ENCODE measurements at places on chromosomes 5 and 9.

- DNase-seq = no peak
Observed at GRCh38 chr5:14143546-14143840, 351 bp downstream of the TRIO start.

DNA sequence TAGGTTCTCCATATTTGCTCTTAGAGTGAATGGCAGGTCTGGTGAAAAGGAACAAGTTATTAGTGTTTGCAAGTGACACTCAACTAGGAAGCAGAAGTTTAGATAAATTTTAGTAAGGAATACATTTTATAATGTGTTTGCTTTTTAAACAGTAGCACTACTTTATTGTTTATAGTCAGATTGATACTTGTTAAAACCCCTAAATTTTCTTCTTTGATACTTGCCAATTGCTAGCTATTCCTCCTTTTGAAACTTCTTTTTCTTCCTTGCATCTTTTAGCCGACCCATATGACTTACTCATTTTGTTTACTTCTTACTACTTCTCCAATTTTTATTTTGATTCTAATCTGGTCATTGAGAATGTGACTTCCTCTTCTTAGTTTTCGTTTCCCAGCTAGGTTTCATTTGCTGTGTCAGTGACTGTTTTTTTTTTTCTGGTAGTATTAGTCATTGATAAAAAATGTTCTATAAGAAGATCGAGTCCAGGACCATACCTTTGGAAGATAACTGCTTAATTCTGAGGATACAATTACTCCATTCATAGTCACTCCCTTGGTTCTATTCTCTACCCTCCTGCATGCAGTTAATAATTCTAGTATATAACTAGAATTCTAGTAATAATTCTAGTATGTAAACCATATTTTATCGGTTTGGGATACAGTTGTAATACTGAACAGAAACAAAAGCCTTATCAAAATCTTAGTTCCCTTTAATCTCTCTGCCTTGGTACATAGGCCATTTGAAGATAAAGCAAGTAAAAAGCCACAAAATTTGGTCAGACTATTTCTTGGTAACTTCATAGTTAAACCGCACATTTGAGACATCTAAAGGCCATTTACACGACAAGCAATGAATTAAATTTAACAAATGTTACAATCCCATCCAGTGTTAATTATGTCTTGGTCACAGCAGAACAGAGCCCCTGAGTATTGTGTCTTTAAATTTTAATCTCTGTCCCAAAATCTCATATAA is 2.8 kb upstream of the RICTOR start:
- DNase-seq = peak; percentile 49

DNA sequence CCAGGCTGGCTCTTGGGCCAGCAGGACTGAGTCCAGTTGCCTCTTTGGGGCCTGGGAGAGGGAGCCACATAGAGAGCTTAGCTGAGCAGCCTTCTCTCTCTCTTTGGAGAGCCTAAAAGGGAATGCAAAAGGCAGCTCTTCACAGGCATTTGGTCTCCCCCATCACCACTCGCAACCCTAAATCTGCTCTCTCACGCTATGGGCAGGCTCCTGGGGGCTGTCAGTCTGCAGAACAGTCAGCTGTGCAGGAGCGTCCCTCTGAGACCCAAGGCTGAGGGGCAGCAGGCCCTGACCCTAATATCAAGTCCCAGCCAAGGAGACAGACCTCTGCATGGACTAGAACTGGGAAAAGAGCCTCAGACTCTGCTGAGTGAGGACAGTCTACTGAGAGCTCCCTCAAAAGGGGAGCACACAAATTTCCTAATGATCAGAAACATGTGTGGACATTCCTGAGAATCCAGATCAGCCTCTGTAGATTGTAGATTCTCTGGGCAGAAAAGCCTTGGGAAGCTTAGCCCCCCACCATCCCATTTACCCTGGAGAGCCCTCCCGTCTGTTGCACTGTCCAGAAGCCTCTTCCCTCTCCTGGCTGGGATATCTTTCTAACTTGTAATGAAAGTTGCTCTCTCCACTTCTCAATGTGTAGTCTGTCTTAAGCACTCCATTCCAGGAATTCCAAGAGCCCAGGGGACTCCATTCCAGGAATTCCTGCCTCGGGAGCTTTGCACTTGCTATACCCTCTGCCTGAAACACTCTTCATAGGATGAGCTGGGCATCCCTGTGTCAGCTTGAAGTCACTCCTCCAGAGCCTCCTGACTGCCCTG is 79.4 kb downstream of the FAM114A2 start:
- no peak for DNase-seq

- DNase-seq = no peak
Observed at GRCh38 chr9:88476491-88477271, 58.3 kb upstream of the NXNL2 start.

DNA sequence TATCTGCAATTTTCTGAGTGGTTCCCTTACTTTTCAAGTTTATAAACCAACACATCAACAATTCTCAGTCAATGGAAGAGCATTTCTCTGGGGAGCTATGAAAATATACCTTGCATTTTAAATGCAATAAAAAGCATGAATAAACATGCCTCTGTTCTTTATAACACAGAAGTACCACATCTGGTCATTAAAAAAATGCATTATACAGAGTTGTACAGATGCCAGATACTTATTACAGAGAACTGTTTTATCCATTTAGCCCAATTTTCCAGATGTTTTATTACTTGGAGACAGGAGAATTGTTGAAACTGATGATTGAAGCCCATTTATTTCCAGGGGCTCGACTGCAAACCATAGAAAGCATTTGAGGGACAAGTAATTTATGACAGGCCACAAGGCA is 19.2 kb upstream of the HEXB start:
- no peak for DNase-seq

- no peak for DNase-seq
Observed at GRCh38 chr5:96626956-96627355, 35.2 kb upstream of the CAST start.

GRCh38 chr9:92945796-92946195 is 1.5 kb upstream of the FGD3 start:
- DNase-seq = no peak

- no peak for DNase-seq
Observed at GRCh38 chr9:137679249-137679648, 60.4 kb downstream of the EHMT1 start.

GRCh38 chr9:4986296-4986695 is 1.2 kb downstream of the JAK2 start:
- DNase-seq = no peak

- DNase-seq = no peak
Observed at GRCh38 chr5:122602700-122603099, 172.2 kb upstream of the SNX2 start.

DNA sequence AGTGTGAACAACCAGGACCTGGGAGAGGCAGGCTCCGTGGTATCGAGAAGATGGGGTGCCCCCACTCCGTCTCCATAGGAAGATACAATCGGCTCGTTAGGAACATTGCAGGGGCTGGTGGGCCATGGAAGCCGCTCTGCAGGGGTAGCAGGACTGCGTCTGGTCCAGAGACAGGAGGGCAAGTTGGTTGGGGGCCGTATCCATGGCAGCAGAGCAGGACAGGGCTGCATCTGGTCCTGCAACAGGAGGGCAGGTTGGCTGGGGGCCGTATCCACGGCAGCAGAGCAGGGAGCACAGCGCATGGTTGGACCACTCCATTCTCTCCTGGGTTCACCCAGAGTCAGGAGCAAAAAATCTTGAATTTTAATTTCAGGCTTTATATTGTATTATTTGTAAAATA is 98.2 kb downstream of the ANKRD33B start:
- DNase-seq = no peak

- no peak for DNase-seq
Observed at GRCh38 chr5:61766141-61766540, 434.1 kb downstream of the ZSWIM6 start.

DNA sequence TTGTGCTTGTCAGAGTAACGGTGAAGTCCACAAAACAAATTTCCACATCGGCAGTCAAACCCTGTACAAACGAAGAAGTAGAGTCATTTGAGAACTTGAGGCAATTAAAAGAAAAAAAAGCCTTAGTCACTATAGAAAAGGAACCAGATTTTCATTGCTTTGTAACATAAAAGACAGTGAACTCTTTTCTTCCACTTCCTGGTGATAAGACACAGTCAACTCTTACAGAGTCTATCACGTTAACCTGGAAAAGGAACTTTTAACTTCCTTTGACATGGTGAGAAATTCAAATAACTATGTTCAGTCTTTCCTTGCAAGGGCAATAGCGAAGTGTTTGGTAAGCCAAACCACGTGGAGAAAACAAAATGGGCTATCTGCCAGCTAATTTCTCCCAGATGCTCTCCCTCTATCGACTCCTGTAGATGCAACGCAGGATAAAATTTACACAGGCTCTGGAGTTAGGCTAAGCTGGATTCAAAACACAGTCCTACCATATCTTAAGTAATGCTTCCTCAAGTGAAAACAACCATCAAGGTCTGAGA is 8.9 kb downstream of the ZFAND5 start:
- DNase-seq = peak; percentile 69

GRCh38 chr5:115815006-115815692 is 1.3 kb downstream of the CDO1 start:
- DNase-seq = no peak

DNA sequence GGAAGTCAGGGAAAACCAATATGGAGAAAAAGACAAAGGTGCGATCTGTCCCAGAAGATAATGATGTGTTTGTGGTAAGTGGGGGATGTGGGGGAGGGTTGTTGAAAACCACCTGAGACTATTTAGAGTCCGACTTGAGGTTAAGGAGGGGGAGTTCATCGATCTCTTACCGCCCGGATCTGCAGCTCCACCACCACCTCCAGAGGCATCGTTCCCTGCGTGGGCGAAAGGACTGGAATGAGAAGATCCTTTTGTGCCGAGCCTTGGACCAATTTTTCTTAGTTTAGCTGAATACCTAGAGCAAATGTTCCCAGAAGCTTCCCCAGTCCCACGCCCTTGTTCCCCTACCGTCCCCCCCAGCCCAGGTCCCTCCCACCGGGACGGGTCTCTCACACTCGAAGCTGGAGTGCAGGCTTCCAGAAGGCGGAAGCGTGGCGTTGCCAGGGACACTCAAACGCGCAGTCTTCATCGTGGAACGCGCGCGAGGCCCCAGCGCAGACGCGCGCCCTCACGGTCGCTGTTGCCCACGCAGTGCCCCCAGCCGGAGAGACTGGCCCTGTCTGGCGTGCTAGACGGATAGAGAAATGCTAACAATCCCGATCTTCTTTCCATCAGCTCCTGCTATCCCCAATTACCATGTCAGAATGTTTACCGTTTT is at the start of gene SPATA6L:
Gene SPATA6L (minus strand): TSS at position 439 of the 658 bp plus-strand sequence. CDS start 230 bp downstream, at position 209.
- no peak for DNase-seq

GRCh38 chr5:143601917-143602333 is 198.4 kb upstream of the NR3C1 start:
- DNase-seq = peak; percentile 87

DNA sequence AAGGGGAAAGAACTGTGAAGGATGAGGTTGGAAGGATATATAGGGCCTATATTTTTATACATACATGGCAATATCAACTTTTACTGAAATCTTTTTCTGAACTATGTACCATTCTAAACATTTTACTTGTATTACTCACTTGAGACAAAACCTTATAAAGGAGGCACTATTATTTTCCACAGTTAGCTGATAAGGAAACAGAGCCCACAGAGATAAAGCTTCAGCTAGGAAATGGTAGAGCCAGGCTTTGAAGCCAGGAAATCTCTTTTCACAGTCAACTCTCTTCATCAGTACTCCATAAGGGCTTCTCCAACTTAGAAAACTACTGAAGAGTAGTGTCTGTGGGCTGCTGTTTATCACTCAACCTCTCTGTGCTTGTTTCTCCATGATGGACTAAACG is 613.7 kb downstream of the PRELID2 start:
- no peak for DNase-seq

- no peak for DNase-seq
Observed at GRCh38 chr9:32968101-32969011, 33.1 kb downstream of the APTX start.

GRCh38 chr5:171476701-171477100 is 57.3 kb downstream of the FGF18 start:
- no peak for DNase-seq

GRCh38 chr5:142561029-142561428 is 124.9 kb downstream of the FGF1 start:
- no peak for DNase-seq

- no peak for DNase-seq
Observed at GRCh38 chr9:88933607-88934379, 57.5 kb upstream of the S1PR3 start.

Data from GF-D8 (cell line).